ENCODE measurements at places on chromosomes 1 and 21. TPM values are rescaled to one million over a fixed set of nuclear protein-coding genes. Genes with fewer than 3 reads are reported as not detected.

The CSF3R gene
- total RNA-seq = 153 TPM

The SPRR2G gene
- total RNA-seq = not detected

The ANKRD65 gene
- total RNA-seq = not detected

The LCE2D gene
- total RNA-seq = not detected

The RSPH1 gene
- 0.10 TPM for total RNA-seq

The LCE3D gene
- not detected for total RNA-seq

The CD1B gene
- 0.52 TPM for total RNA-seq

The AMY1A gene
- not detected for total RNA-seq

The HEYL gene
- not detected for total RNA-seq

The UBL4B gene
- total RNA-seq = not detected

Data from mononuclear cell (primary cell).